Activated naive CD4-positive, alpha-beta T cell treated with anti-CD3 and anti-CD28 coated beads, Interleukin-2, amount 50 U/mL, for 16 hours (primary cell): ENCODE measurements at places on chromosomes 12 and 14.
A peak's percentile ranks its signal among the peaks of the same experiment; 100 is the strongest.

DNA sequence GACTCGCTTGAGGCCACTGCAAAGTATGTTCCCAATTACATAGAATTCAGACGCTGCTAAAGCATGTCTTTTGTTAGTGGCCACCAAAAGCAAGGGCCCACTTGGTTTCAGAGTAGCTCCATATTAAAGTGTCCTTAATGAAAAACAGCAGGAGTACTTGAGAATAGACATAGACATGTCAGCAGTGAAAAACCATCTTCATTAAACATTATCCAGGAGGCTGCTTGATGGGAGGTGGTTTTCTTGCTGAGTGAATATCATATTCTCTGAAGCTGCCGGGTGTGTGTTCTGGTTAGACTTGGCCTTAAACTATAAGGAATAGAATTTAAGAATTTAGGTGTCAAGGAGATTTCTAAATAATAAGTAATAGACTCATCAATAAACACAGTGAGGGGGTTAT lies 79.5 kb upstream of the CCDC198 start:
- DNase-seq, result no peak

- DNase-seq, result no peak
Measured at GRCh38 chr12:108973629-108974152, 47.2 kb downstream of the SVOP start.

DNA sequence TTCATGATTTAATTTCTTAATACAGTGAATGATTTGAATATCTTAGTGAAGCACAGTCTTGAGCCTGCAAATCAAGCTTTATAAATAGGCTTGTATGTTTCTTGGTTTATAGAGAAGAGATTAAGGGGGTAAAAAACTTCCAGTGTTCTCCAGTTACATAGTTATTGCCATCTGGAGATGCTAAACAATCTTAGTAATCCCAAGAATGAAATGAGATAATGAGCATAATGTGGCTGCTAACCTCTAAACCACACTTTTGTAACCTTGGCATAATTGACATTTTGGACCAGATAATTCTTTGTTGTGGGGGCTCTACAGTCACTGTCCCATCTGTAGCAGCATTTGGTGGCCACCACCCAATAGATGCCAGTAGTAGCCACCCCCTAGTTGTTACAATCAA lies 316.8 kb downstream of the CCDC91 start:
- no peak for DNase-seq

DNA sequence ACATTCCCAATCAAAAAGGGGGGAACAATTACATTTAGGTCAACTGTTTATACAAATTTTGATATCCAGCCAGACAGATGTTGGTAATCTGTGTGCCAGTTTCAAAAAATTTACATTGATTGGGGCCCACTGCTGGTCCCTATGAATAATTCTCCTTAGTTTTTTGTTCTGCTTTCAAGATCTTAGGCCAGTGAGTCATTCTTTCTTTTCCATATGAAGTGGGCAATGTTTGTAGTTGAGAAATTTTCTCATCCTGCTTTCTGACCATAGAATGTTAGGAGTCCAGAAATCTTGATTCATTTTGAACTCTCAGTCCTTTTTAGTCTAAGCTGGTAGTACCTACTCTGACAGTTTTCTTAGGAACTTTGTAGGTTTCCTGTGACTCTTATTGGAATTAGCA lies 244.3 kb downstream of the DIO2 start:
- no peak for DNase-seq

GRCh38 chr14:76643887-76644286 lies 117.4 kb upstream of the VASH1 start:
- DNase-seq, result no peak

DNA sequence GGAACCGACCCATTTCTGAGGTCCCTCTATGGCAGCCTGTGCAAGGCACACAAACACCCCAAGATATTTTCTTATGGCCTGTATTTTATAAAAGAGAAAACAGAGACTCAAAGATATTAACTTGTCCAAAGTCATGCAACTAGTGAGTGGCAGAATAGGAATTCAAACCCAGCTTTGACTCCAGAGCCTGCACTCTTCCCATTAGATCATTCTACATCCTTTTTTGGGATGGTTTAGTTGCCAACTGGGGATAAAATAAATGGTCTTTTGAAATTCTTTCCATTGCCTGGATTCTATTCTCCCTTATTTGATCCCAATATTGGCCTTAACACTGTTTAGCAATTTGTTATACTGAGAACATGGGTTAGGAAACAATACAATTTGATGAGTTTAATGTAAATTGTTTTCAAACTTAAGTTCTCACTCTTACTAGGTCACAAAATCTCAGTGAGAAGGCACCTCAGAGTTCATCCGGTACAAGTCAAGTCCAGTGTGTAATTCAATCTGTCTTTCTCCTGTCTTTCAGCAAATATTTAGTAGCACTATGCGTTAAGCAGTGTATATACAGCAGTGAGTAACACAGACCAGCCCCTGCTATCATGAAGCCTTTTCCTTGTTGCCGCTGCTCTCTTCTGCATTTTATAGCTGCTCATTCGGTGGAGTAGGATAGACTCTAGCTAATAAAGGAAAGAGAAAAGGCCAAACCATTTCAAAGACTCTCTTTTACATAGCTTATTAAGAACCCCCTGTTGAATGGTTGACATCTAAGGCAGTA lies 162.1 kb upstream of the IFNG-AS1 start:
- DNase-seq, result no peak

- DNase-seq, result no peak
Measured at GRCh38 chr14:105534586-105534985, 8.2 kb downstream of the TMEM121 start.

DNA sequence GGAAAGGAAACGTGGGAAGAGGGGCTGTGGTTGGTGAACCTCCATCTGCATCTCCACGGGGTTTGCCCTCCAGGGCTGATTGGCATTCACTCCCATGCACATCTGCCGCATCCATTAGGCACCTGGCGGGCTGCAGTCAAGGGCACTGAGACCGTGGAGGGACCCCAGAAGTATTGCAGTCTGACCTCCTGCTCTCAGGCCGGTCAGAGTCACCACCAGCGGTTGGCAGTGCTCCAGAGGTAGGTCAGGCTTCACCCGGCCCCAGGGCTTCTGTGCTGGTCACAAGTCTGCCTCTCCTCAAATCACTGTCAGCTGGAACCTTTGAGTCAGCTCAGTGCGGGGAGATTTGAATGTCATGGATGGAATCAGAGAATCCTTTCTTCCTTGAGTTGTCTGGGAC lies 132.3 kb downstream of the PAPOLA start:
- DNase-seq, result no peak

- peak; percentile 37 for DNase-seq
Measured at GRCh38 chr14:61476754-61477410, 155.5 kb downstream of the PRKCH start.

DNA sequence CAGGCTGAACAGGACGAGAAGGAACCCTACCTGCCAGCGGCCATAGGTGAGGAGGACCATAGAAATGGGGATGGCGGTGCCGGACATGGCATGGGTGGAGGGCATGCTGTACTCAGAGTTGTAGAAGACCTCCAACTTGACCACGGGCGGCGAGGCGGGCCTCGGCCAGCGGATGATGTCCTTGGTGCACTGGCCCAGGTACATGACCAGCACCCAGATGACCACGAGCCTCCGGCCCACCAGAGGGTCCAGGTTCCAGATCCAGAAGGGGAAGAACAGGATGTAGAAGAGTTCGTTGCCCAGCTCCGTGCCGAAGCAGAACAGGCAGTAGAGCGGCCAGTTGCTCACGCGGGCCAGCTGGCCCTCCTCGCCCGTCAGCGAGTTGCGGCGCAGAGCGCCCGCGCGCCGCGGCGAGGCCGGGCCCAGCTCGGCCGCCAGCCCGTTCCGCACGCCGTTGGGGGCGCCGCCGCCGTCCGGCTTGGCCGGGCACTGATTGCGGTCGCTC lies 582 bp downstream of the SGPP1 start:
- no peak for DNase-seq

- DNase-seq, result no peak
Measured at GRCh38 chr12:62785941-62786559, 148.9 kb downstream of the PPM1H start.

DNA sequence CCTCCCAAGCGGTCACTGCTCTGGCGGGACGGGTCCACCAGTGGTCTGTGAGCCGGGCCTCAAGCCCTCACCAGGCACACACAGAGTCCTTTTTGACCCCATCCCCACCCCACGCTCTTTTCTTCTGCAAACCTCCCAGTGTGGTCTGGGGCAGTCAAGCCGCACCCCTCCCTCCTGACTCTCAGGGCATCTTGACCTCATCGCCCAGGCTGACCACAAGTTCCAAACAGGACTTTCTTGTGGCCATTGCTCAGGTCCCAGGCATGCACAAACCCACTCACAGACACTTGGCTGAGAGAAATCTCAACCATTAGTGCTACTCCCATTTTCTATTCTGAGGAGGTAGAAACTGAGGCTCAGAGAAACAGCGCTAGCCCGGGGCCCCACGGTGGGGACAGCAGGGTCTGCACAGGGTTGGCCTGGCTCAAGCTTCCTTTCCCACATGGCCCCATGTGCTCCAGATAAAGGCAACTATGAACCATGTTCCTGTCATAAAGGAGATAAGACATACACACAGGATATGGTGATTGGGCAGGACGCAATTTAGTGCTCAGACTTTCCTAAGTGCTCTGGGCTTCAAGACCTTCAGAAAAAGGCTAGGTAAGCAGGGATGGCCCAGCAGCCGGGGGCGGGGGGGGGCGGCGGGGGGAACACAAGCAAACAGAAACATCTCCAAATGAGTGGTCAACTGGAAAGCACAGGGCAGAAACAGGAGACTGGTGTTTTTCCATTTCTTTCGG lies 69.6 kb downstream of the ITPK1 start:
- DNase-seq, result no peak

- DNase-seq, result no peak
Measured at GRCh38 chr12:32083489-32083888, 23.2 kb upstream of the BICD1 start.

GRCh38 chr12:68809190-68810026 lies 1.4 kb downstream of the MDM2 start:
- DNase-seq, result no peak

- no peak for DNase-seq
Measured at GRCh38 chr14:51783765-51784164, 76.6 kb upstream of the GNG2 start.

DNA sequence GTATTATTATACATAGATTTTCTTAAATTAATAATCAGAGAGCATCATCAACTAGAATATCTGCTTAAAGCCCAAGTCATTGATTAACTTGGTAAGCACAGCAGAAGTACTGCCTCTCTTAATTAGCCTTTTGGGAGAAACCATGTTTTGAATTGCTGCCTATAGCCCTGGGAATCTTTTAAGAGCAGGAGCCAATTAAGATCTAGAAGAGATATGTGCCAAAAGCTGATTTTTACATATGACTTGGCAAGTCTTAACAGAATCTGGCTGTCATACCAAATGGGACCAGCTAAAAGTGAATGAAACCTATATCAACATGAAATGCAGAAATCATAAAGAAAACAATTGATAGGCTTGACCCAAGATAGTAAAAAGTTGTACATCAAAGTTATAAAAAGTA lies 23.2 kb upstream of the WNK1 start:
- DNase-seq, result no peak

DNA sequence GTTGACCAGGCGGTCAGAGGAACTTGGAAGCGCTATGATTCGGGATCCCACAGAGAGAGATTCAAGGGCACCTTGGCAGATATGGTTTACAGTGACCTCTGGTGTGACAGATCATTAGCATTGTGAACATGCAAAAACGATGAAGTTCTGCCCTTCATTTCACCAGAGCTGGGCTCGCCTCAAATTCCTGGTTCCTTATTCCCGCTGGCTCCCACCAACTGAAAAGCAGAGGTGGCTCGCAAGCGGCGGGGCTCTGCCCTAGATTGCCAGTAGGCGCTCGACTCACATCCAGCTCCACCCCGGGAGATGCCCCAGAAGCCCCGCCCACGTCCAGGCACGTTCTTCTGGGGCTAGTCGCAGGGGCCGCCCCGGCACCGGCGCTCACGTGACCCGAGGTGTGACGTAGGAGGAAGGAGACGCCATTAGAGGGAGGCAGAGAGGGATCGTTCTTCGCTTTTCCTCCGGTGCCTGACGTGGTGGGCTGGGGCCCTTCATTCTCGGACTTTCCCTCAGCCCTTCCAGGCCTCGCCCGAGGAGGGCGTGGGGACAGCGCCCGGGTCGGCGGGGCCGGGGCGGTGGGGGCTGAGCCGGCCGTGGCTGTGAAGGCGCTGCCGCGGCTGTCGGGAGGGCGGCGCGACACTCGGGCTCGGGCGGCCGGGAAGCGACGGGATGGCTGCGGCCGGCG lies at the start of gene RAB21:
TSS of gene RAB21 (plus strand) at position 403 of the 685 bp plus-strand sequence. CDS start at position 670, 267 bp downstream.
- DNase-seq, result peak; percentile 100

GRCh38 chr14:64653900-64654245 lies 50.4 kb upstream of the PLEKHG3 start:
- no peak for DNase-seq

- no peak for DNase-seq
Measured at GRCh38 chr14:31718585-31718984, 157.4 kb downstream of the NUBPL start.

DNA sequence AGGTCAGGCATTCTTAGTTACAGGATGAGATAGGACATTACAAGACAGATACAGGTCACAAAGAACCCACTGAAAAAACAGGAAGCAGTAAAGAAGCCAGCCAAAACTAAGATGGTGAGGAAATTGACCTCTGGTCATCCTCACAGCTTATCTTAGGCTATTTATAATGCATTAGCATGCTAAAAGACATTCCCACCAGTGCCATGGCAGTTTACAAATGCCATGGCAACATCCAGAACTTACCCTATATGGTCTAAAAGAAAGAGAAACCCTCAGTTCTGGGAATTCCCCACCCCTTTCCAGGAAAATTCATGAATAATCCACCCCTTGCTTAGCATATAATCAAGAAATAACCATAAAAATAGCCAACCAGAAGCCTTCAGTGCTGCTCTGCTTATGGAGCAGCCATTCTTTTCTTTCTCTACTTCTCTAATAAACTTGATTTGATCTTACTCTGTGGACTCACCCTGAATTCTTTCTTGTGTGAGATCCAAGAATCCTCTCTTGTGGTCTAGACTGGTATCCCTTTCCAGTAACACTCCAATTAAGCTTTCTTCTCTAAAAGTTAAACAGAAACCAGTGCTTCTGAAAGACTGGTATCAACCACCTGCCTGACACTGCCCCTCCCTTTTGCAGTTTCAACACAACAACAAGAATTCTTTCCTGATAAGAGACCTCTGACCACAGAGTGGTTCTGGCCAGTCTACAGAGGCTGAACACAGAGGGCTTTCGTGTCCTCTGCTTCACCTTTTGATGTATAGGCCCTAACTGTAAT lies 86.9 kb downstream of the BCAT1 start:
- no peak for DNase-seq

GRCh38 chr14:61950340-61950739 lies 188.1 kb downstream of the SNAPC1 start:
- DNase-seq, result no peak

- DNase-seq, result no peak
Measured at GRCh38 chr12:132036063-132036683, 86.4 kb downstream of the EP400 start.

GRCh38 chr12:74889563-74890236 lies 319.9 kb downstream of the KCNC2 start:
- no peak for DNase-seq

- DNase-seq, result no peak
Measured at GRCh38 chr14:81093651-81094050, 127.1 kb downstream of the GTF2A1 start.

DNA sequence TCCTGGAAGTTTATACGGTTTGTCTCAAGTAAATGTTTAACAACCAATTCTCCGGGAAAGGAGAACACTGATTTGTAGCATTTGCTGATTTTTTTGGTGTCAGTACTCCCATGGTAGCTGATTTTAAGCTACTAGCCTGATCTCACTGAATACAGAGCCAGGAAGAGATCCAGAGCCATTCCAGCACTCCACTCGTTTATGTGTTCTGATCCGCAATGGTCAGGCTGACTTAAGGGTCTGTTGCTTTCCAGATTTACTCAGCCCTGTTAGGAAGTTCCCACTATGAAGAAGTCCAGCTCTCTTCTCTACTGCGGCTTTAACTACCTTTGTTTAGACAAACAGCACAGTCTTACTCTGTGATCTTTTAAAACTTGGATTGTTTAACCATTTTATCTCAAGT lies 38.0 kb upstream of the NID2 start:
- DNase-seq, result no peak
